ENCODE measurements at places on chromosomes 5 and 9.

DNA sequence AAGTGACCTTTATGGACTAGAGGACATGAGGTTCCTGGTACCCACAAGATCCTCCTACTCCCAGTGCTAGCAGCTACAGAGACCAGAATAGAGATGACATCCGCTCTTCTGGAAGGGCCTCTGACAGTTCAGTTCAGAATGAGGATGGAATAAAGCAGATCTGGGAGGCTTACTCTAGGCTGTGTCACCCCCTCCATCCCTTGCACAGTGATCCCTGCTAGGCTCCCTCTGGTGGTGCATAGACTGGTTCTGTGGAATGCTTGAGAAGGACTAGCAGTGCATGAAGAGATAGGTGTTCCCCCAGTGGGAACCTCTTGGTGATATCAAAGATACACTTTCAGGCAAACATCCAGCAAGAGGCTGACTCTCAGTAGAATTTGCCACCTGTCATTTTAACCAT is 83.0 kb downstream of the NPR3 start:
- DNase-seq: no peak

- no peak for DNase-seq
Observed at GRCh38 chr9:93636667-93637066, 60.3 kb downstream of the PHF2 start.

DNA sequence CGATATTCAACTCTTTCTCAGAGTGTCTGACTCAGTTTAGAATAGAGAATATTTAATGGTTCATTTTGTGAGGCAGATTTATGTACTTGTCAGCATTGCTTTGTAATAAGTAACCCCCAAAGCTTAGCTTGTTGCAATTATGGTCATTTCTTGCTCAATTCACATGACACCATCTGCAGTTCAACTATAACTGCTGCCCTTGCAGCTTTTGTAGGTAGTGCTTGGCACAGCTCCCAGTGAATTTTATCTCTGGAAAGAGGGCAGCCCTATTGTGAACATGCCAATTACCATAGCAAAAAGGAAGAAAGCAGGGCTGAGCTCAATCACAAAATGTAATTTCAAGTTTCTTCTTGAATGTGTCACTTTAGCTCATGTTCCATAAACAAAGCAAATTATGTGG is 1587.7 kb upstream of the ACO1 start:
- no peak for DNase-seq

DNA sequence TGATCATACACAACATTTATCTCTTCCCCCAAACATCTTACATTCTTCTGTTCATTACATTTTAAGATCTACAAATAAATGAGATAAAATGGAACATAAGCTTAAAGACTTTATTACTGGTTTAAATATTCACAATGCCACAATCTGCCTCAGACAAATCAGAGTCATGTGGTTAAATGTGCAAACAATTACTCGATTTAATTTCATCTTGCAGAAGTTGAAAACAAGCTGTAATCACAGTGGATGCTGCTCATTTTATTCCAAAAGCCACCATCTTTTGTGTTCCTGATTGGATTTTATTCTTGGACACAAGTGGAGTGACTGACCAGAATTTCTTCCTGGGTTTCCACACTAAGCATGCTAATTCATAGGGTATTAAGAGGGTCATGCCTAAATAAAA is 33.2 kb downstream of the SPOCK1 start:
- no peak for DNase-seq

DNA sequence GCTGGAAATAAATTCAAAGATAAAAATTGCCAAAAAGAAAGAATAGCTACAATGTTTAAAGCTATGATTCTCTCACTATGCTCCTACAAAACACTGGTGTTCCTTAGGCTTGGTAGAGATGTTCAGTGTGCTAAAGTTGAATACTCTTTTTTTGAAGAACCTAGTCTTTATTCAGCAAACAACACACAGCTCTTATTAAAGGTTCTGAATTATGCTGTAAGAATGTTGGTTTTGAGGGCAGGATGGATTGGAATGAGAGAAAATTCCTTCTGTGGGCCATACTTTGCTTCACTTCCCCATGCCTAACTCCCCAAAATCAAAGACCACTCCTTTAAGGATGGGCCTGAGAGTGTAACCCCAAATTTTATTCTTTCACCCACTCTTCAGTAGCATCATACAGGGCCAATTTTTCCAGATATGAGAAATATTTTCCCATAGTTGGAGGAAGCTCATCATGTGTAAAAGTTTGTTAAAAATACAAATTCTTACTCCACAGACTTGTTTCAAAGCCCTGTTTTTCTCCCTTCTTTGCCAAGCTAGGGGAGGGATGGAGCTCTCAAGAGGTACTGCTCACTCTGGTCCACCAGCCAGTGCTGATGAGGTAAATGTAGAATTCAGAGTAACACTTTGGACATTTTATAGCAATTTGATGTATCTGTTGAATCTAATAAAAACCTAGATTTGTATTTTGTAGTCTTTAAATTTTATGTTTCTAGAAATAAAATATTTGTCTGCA is 99.3 kb downstream of the GDNF start:
- no peak for DNase-seq

DNA sequence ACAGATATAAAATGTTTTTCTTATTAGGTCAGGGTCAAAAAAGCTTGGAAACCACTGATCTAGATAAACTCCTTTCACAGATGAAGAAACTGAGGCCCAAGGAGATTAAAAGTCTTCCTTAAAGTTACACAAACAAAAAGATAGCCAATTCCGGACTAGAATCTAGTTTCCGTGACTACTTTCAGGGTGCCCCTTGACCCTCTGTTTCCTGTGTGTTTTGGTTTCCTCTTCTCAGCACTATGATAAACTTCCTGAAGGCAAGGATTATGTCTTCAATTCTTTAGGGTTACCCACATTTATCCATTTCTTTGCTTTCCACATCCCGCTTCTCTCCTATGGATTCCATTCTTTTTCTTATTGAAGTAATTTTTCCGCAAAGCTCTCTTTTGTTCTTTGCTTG is 83.1 kb downstream of the ADAMTS12 start:
- no peak for DNase-seq

DNA sequence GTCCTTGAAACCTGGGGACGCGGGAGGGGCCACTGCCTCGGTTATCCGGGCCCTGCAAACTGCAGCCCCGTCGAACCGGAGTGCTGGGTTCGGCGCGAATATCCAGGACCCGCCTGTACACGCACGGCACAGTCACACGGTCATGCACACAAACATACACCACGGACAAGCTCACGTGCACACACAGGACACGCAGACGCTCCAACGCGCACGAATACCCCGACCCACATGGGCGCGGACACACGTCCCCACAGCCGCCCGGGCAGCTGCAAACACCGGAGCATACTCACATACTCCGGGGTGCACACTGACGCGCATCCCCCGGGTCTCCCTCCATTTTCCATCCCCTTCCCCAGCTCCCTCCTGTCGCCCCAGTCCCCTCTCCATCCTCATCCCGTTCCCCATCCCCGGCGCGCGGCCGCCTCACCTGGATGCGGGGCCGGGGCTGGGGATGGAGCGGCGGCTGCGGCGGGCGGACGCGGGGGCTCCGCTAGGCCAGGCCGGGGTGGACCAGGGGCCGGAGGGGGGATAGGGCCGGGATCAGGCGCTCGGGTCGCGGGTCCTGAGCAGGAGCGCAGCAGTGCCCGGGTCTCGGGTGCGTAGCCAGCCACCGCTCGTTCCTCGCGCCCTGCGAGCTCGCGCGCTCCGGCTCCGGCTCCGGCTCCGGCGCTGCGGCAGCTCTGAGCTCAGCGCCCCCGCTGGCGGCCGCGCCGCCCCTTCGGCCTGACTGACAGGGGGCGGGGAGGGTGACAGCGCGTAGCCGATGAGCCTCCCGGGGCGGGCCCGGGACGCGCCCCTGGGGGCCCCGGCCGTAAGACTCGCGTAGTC is at the start of the genes EIF4E1B and SNCB:
Gene EIF4E1B (plus strand): TSS at position 823 of the 828 bp plus-strand sequence. CDS start 12,113 bp downstream, outside the sequence.
Gene SNCB (minus strand): TSS at position 682 of the 828 bp plus-strand sequence. CDS start 880 bp downstream, outside the sequence.
- no peak for DNase-seq

DNA sequence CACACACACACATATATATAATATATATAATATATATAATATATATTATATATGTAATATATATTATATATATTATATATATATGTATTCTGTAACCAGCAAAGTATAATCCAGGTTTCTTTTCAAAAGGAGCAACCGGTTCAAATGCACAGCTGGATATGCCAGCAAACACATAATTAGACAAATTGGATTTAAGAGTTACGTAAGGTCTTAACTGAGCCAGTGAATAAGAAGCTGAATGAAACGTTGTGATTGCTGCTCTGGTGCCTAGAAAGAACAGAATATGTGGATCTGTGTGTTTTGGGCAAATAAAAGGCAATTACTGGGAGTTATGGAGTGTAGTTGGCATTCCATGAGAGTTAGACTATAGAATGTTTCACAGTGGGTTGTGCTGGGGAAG is 178.1 kb downstream of the SLF1 start:
- no peak for DNase-seq

DNA sequence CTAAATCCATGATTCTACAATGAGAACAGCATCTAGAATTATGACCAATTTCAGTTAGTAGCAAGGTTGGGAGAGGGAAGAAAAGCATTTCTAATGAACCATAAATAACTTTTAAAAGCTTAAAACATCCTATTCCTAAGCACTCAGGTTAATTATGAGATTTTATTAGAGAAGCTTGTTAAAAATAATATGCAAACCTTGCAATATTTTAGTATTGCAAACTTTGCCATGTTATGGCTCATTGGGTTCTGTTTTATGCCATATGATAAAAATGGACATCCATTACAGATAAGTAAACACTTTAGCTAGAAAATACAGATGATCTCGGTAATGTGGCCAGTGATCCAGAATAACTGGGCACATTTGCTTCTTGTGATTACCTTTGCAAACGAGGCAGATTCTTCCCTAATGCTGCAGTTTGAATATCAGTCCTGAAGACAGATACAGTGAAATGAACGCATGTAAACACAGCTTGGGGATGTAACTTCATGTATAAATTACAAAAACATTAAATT is 447.0 kb downstream of the PLK2 start:
- DNase-seq: no peak

- no peak for DNase-seq
Observed at GRCh38 chr5:56155992-56156584, 77.0 kb downstream of the ANKRD55 start.

DNA sequence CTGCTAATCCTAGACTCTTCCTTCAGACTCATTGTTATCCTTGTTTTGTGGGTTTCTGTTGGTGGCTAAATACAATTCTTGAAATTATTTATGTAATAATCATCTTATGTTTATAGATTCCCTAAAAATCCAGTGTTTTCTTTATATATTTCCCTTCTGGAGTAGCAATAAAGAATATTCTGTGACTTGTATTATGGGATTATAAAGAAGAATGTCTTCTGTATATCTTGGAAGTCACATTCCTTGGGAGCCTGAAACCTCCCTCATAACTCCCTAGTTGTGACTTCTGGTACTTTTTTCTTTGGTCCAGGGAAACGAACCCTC is 356.1 kb downstream of the TMEM167A start:
- DNase-seq: no peak

DNA sequence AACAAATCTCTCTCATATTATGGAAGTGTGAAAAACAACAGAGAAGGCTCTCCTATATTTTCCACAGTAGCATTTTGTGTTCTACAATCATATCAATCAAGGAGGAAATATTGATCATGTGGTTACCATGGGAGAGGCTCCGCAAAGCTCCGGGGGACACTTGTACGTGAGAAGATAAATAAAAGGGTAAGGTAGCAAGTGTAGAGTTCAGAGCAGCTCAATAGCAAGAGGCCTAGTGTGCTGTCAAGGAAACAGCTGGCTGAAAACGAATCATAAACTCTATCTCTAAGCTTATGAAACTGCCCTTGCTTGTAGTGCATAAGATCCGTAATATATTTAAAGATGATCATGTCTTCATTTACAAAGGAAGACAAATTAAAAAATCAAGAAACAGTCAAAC is 57.5 kb downstream of the CDH18 start:
- no peak for DNase-seq

GRCh38 chr9:18544456-18544855 is 70.5 kb downstream of the ADAMTSL1 start:
- DNase-seq: no peak

- no peak for DNase-seq
Observed at GRCh38 chr5:122415030-122415800, 103.2 kb downstream of the SNCAIP start.

Data from activated CD4-positive, alpha-beta T cell treated with anti-CD3 and anti-CD28 coated beads, Interleukin-2, amount 50 U/mL, for 24 hours (primary cell).